Activated naive CD4-positive, alpha-beta T cell treated with Interleukin-2 at 50 U/mL for 16 hours (primary cell): ENCODE measurements at places on chromosomes 2 and 18.

DNA sequence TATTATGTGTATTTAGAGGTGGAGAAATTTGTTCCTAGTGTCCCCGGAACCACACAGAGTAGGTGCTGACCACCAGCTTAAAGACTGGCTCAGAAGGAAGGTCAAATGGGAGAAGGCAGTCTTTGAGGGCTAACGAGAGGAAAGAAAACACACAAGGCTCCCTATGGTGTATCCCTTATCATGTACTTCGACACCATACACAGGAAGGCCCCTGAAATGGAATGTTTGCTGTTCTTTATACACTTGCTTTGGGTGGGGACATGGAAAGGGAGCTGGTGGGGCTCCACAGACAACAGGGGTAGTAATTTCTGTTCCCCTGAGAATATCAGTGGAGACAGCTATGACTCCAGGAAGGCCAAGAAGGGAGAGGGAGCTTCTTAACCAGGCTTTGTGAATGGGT, 6.0 kb downstream of the EPAS1 start:
- DNase-seq = no peak

GRCh38 chr2:199455210-199455544, 2.6 kb downstream of the SATB2 start:
- DNase-seq = no peak

GRCh38 chr2:118053681-118054080, 34.6 kb upstream of the INSIG2 start:
- DNase-seq = no peak

- peak; percentile 21 for DNase-seq
Observed at GRCh38 chr2:23532391-23533337, 147.7 kb downstream of the KLHL29 start.

GRCh38 chr2:17643031-17643615, 102.6 kb downstream of the VSNL1 start:
- no peak for DNase-seq
